ENCODE measurements at places on chromosomes 3 and 15.

DNA sequence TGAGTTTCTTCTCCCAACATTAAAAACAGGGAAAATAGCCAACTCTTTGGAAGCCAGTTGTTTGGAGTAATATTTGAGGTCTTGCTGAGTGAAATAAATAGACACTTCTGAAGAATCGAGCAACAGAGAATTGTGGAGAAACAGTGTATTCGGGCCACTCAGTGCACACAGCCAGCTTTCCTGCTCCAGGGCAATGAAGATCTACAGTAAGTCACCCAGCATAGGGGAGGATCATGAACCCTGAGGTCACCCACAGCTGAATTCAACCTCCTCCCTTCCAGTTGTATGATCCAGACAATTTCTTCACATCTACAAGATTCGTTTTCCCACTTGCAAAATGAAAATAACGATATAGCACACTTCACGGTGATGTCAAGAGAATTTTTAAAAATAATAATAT is 161.7 kb upstream of the BCL6 start:
- DNase-seq: no peak

DNA sequence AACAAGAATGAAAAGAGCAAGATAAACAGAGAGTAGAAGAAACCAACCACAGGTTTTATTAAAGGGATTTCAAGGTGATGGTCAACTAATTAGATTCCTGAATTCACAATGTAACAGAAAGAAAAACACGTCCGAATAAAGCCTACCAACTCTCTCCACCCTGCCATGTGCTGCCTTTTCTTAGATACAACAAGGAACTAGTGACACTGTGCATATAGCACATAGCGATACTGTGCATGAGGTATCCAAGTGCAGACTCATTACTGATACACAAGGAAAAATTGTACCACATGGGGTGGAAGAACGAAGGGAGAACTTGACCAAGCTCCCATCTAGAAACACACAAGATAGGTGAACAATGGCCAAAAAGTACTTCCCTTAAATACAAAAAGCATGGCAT is 154.6 kb downstream of the MAGI1 start:
- DNase-seq: no peak

- DNase-seq: peak; percentile 14
These were observed 595 bp downstream of the PDCD7 start for GRCh38 chr15:65132878-65133547.

- DNase-seq: no peak
These were observed 11.3 kb upstream of the OXSR1 start for GRCh38 chr3:38154033-38154494.

DNA sequence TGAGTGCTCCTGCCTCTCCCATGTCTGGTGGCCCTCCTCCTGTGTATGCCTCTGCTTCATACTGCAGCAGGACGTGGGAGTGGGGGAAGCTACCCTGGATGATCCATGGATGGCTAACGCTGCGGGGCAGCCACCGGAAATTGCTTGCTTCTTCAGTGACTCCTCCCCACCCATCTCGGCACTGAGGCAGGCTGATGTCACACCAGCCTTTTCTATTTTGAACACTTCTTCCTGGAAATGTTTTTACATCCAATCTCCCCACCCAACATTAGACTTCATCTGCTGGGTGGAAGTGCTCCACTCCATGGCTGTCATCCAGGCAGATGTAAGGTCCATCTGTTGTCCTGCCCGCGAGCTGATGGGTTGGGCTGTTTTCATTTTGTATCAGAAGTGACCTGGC is 58.9 kb upstream of the MUC13 start:
- no peak for DNase-seq

DNA sequence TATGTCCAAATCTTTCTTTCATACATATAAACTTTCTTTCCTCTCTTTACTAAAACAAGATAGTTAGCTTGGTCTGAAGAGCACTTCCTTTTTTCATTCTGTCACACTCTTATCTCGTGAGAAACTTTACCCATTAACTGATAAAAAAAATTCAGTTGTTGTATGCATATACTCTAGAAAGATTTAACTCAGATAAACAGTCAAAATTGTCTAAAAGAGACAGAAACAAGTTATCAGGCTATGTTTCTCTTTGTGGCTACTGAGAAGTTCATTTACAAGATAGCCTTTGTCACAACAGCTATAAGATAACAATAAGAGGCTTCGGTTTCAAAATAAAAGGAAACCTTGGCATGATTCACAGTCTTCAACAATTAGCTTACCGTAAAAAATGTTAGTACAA is 235.7 kb upstream of the ATP10A start:
- no peak for DNase-seq

- DNase-seq: no peak
These were observed 87.4 kb downstream of the AAGAB start for GRCh38 chr15:67167091-67167490.

DNA sequence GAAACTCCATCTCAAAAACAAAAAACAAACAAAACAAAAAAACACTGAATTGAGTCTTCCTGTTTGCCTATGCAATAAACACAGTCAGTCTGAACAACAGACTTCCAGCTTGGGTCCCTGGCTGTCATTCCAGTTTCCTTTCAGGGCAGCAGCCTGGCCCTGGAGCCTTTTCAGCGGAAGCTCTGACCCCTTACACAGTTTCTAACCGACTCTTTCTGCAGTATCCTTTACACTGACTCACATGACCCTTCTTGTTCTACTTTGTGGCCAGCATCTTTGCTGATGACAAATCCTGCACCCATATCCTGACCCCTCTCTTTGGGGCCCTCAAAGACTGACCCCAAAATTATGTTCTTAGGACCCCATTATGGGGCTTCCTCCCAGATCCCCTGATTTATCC is 38.3 kb upstream of the INO80 start:
- DNase-seq: no peak

DNA sequence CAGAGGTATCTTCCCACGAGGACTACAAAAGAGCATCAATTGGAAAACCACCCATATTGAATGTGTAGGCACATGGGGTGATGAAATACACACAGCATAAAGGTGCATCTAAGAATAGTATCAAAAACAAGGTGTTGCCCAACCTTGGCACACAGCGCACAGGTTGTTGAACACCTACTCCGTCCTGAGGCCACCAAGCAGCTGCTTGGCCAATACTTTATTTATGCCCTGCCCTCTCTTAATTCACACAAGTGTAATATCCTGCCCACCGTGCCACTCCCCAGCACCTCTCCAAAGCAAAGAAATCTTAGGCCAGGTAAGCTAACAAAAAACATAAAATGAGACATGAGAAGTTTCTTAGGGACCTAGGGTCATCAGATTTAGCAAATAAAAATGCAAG is 31.2 kb downstream of the WWTR1 start:
- no peak for DNase-seq

GRCh38 chr3:142278451-142278850 is 53.1 kb upstream of the GK5 start:
- no peak for DNase-seq

DNA sequence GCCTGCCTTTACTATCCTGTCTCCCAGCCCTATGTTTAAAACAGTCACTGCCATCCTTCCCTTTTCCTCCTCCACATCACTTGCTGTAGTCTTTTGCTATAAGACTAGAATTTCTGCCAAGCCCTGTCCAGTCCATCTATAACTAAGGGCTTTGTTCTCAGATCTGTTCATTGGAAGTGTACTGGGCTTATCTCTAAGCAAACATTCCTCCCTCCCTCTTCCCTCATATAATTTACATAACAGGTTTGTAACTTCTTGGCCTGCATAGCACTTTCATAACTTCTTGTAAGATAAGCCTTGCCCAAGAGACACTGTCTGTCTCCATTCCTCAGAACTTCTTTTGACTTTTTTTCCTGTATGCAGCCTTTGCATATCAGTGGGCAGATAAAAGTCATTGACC is 16.7 kb downstream of the TPRG1 start:
- DNase-seq: no peak

- peak; percentile 67 for DNase-seq
These were observed at the start of gene SPINT1 for GRCh38 chr15:40843885-40844695. TSS of gene SPINT1 (plus strand) at chr15:40844048. CDS start at chr15:40844555, 507 bp downstream.

- DNase-seq: no peak
These were observed 19.6 kb upstream of the FGD5 start for GRCh38 chr3:14799146-14799545.

DNA sequence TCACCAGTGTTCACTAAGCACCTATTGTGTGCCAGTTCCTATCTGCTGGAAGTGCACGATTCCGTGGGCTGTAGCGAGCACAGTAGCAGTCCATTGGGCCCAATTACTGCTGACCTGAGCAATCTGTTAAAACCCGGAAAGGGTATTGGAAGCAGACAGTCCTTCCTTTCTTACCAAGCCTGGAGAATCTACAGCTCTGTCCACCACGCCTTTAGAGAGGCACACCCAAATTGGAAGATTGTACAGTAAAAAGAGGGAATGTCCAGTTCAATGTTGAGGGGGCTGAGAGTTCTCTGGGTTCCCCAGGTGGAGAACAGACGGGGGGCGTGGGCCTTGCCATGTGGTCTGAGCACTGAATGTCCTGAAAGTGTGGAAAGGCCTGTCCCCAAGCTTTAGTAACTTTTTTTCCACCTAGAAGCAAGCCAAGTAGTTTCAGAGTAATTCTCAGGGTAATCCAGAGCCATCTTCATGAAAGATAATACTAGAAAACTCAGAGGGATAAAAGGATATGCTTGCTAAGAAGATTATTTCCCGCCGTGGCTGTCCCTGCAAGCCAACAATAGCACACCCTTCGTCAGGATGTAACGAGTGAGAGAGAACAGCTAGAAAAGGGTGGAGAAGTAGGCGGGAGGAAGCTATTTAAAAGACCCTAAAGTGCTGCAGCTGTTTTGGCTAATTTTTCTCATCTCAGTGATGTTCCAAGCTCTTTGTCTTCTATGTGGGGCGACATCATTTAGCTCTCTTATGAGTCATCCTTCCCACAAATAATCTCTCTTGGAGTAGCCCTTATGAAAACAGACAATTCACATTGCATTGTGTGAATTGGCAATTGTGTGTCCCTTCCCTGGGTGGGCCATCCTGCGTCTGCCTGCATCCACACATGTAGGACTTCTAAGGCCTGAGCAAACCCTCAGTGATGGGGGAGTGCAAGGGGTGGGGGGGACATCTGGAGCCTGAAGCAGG is 181.0 kb downstream of the ATG7 start:
- no peak for DNase-seq

GRCh38 chr3:45319231-45319995 is 69.0 kb upstream of the LARS2 start:
- DNase-seq: no peak

- no peak for DNase-seq
These were observed 333.3 kb upstream of the THBS1 start for GRCh38 chr15:39247574-39247973.

DNA sequence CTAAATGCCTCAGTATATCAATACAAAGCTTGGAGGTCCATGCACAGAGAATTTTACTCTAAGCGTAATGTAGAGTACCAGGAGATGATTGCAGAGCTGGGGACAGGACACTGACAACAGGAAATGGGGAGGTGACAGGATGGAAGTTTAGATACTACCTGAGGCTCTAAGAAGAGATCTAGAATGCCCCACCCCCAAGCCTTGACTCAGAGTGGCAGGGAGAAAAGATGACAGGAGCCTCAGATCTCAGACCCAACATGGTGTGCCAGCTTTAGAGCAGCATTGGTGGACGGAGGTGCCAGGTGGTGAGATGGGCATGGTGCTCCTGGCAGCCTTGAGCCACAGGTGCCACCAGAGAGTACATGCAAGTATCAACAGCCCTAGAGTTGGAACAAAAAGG is 62.5 kb downstream of the LYZL4 start:
- no peak for DNase-seq

DNA sequence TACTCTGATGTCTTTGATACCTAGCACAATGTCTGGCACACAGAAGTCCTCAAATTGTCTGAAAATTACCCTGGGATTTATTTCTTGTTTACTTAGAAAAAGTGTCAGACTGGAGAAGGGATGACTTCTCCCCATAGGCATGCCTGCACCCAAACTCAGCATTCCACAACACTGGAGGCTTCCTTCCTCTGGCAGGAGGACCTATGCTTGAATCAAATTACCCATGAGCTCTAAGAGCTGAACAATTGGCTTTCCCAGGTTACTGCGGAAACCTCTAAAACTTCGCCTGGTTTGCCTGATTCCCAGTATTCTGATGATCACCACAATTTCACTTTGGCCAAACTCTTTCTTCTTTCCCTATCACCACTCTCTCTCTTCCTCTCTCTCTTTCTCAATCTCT is 217.4 kb downstream of the DIPK2A start:
- DNase-seq: no peak

GRCh38 chr3:10173926-10174435 is 9.3 kb downstream of the IRAK2 start:
- no peak for DNase-seq

- no peak for DNase-seq
These were observed 323.5 kb downstream of the RORA start for GRCh38 chr15:60905587-60905986.

GRCh38 chr3:139481116-139481515 is 4.8 kb upstream of the RBP2 start:
- no peak for DNase-seq

DNA sequence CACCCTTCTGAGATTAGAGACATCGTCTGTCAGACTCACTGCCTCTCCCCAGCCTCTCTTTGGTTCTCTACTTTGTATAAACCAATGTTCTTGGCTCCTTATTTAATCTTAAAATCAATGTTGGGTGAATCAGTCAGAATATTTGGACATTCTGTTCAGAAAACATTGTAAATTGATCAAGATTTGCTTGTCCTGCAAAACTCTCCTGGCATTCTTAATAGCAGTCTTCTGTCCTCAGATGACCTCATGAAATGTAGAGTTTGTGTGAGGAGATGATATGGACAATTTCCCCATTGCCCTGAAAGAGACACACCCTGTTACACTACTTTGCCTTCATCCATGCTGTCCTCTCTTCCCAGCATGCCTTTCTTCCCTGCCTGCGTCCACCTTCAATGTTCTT is 33.6 kb downstream of the CD200R1L start:
- no peak for DNase-seq

DNA sequence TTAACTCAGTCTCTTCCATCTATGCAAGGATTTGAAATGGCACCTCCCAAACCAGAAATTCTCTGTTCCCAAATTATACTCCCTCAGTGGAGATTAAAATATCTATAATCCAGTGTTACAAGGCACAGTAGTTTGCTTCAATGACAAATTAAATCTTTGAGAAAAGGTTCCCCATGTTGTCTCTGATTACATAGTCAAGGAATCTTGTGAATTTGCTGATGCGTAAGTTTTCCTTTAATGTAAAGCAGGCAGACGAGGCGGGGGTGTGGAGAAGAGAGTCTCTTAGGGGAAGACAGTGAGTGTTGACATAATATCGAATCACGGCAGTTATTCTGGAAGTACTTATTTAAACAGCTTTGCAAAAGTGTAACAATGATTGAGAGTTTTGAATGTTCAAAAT is 236.4 kb upstream of the RARB start:
- no peak for DNase-seq

GRCh38 chr3:139523718-139524117 is 15.8 kb downstream of the RBP1 start:
- DNase-seq: no peak

- DNase-seq: no peak
These were observed 30.0 kb upstream of the TSEN2 start for GRCh38 chr3:12454076-12454815.

GRCh38 chr3:128180913-128181312 is 27.6 kb downstream of the EEFSEC start:
- no peak for DNase-seq

GRCh38 chr3:55297706-55298105 is 189.4 kb downstream of the WNT5A start:
- no peak for DNase-seq

GRCh38 chr15:46682969-46683791 is 1034.1 kb upstream of the SEMA6D start:
- DNase-seq: no peak

Data from stimulated activated CD8-positive, alpha-beta memory T cell treated with anti-CD3 and anti-CD28 coated beads, Interleukin-2, amount 100 ng/mL, for 48 hours (primary cell).